ENCODE measurements at places on chromosomes 3 and 15. TPM values are rescaled to one million over a fixed set of nuclear protein-coding genes. Genes with fewer than 3 reads are reported as not detected.

DNA sequence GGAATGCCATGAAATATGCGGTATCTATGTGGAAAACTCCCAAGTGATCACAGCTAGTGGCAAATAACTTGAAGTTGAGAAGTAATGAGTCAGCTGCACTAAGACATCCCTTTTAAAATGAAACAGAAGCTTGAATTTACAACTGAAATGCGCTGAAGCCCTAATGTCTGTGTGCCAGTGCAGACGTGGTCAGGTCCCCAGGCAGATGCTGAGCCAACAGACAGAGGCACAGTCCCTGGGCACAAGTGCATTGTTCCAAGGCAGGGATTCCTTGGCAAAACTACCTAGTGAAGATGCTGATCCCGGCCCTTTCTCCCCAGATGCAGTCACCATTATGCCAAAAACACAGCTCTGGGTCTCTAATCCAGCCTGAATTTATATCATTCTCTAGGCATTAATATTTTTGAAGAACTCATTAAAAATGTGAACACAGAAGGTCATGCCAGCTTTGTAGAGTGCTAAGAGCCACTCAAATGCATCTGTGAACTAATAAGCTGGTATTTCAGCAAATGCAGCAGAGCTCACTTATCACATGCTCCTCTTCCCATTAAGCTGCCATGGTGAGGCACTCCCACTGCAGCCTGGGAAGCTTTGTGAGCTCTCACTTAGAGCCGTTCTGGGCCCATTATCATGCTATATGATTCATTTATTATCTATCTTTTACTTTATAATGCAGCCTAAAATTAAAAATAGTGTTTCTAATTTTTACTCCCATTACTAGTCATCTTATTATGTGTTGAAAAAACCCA, 200.1 kb downstream of the GABRB3 start:
- DNase-seq = no peak

DNA sequence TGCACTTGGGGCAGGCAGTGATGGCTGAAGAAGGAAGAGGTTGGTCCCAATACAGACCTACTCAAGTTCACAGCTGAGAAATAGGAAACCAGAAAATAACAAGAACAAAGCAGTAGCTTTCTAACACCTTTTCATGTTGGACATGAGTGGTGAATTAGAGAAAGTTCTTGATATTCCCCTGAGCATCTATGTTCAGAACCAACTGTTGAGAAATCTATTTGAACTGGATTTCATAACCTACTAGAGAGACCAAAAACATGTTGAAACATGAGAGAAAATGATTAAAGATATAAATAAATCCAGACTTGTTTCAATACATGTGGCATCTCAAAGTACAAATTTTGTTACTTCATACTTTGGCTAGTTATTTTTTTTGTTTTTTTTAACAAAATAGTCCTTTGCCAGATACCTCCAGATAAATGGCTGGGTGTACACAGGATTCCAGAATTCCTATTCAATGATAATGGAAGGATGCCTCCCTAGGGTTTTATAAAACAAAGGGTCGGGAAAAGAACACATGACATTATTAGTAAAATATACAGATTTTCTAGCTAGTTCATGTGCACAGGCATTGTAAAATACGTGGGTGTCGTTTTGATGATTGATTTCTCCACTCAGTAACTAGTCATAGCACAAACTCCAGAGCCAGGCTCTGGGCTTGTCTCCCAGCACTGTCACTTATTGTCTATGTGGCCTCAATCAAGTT, 34.4 kb upstream of the TNFSF10 start:
- peak; percentile 93 for DNase-seq

DNA sequence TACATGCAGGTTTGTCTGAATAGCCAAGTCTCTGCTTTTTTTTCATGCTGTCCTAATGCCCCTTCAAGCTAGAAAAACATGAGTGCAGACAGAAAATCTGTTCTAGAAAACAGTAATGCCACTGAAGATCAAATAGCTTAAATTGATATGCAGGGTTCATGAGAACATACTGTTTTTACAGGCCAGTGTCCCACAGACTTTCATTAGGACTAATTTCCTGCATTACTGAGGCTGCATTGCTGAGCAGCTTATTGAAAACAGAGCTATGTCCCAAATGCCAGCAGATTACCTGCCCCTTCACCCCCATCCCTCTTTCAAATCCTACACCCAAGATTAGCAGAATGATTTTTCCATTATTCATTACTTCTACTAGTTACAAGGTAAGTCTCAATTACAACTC, 665 bp downstream of the TM4SF18 start:
- DNase-seq = no peak

DNA sequence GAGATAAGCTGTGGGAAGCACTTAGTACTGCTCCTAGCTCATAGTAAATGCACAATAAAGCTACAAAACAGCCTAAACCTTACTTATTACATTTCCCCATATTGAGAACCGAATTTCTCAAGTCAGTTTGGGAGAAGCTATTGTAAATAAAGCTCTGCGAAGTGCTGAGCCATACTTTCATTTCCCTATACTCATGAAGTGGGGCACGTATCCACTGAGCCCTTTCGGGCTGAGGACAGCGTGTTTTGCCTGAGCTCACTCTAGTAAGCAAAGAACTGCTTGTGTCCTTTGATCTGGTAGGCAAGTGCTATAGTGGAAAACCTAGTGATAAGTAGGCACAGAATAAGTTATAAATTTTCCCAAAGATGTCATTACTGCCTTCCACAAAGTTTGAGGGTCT, 165.0 kb downstream of the RSL24D1 start:
- no peak for DNase-seq

GRCh38 chr15:31306426-31307269, 20.0 kb upstream of the KLF13 start:
- DNase-seq = no peak

- peak; percentile 56 for DNase-seq
Measured at GRCh38 chr3:32340039-32340438, 51.6 kb upstream of the CMTM7 start.

MYO5C gene
- 0.36 TPM for total RNA-seq

- DNase-seq = no peak
Measured at GRCh38 chr15:41969851-41970431, 2.4 kb downstream of the EHD4 start.

DNA sequence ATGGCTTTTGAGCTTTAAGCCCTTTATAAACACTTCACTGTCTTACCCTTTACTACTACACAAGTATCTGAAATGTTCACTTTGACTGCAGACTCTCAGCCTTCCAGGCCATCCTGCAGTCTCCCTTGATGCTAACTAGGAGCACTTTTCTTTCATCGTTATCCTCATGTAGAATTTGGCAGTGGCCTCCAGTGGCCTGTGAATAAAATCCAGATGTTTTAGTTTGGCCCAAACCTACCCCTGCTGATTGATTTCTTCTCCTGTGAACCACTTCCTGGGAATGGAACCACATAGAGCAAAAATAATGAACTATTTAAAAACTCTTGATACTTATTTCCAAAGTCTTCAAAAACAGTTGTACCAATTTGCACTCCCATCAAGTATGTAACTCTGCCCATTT, 271.9 kb downstream of the FEZF2 start:
- peak; percentile 79 for DNase-seq

PROS1 gene
- total RNA-seq = 109 TPM

DNA sequence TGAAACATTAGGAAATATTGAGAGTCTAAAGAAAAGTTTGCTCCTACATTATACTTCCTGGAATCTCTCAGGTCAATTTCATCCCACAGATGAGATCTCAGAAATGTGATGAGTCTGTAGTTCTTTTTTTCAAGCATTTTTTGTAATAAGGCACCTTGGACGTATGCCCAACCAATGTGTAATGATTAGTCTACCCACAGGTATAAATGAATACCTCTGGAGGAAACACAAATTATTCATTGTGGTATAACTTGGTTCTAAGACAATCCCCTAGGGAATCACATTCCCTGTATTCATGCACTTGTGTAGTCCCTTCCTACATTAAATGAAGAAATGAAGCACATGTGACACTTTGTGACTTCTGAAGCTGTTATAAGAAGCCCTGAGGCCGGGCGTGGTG, 596.2 kb upstream of the UBE2E2 start:
- DNase-seq = no peak

COL6A5 gene
- total RNA-seq = not detected
